ENCODE measurements at places on chromosomes 12 and 14. TPM values are rescaled to one million over a fixed set of nuclear protein-coding genes. Genes with fewer than 3 reads are reported as not detected.

LRP1-AS gene
- not detected for total RNA-seq

GLIPR1L1 gene
- total RNA-seq = not detected

SIRT4 gene
- 0.40 TPM for total RNA-seq

MANSC4 gene
- total RNA-seq = not detected

TSPAN9 gene
- total RNA-seq = 18.5 TPM

KLRC3 gene
- total RNA-seq = not detected

LRP10 gene
- 65.5 TPM for total RNA-seq

SLC39A5 gene
- total RNA-seq = 0.71 TPM

RIC8B gene
- total RNA-seq = 12.7 TPM

GON7 gene
- total RNA-seq = 56.4 TPM

NOC4L gene
- total RNA-seq = 29.5 TPM

RNASE9 gene
- total RNA-seq = not detected

IGF1 gene
- not detected for total RNA-seq

ANKRD33 gene
- total RNA-seq = not detected
